ENCODE measurements at places on chromosomes 1 and 21.

DNA sequence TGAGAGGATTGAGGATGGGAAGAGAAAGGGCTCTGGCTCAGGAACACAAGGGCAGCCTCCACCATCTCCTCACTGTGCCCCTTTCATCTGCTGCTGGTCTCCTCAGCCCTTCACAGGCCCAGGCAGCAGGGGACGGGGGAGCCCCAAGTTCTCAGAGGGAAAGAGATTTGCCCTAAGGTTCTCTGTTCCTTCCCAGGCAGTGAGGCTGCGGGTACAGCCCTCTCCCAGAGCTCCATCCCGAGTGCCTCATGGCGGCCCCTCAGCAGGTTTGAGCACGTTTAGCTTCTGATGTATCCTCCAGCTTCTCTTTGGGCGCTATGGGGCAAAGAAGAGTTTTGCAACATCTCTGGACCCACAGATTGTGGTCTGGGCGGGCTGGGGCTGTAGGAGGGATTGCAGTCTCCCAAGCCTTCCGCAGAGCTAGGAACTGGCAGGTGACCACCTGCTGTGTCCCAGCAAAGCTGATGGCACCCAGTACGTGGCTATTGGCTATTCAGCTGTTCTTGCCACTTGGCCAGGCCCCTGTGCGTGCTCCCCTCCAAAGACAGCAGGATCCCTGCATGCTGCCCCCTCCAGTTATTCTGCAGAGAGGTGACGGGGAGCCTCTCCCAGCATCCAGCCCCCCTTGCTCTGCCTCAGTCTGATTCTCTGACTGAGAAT, 10.1 kb downstream of the DISP3 start:
- no peak for DNase-seq

GRCh38 chr21:28356422-28356821, 636.3 kb downstream of the LTN1 start:
- no peak for DNase-seq

- DNase-seq: no peak
Measured at GRCh38 chr1:9242338-9242969, 7.9 kb downstream of the H6PD start.

DNA sequence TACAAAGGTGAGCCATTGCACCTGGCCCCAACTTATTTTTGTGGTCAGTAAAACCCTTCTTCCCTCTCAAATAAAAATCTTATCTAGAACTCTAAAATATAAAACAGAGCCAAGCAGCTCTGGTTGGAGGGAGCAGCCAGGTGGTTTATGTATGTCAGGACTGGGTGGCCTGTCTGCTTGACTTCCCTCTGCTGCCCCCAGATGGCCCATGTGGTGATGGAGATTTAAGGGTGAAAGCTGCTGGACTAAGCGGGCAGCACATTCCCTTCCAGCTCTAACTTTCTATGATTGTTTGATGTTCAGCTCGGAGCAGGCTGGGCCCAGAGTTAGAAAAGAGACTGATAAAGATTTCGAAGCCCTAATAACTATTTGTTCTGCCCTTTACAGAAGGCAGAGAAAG, 11.9 kb upstream of the PAQR6 start:
- no peak for DNase-seq

DNA sequence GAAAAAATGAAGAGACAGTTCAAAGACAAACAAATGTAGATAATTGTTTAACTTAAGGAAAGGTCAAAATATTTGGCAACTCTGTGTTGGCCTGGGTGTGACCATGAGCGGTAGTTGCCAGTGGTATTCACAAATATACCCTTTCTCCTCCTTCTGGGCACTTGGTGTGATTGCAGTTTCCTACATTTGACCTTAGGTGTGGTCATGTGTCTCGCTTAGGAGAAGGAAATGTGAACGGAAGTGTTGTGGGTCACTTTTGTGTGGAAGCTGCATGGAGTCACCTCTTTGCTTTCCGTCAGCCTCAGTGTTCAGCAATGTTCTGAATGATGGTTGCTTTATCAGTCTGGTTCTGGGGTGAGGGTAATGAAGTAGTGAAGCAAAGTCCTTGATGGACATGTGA, 3.4 kb upstream of the PCSK9 start:
- no peak for DNase-seq

DNA sequence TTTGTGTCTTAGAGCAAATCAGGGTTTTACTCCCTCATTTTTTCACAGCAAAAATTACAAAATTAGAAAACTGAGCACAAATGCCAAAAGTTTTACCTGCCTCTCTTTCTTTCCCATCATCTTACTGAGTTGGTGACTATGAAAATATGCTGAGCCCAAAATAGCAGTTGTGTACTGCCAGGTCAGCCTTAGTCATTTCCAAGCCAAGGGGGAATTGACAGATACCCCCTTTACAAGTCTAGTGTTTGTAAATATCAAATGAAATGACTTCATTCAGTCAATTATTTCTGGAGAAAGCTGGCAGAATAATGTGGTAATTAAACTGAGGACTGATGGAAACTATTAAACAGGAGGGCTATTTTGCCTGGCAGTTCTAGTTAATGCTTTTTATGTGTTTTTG, 11.4 kb upstream of the GORAB start:
- DNase-seq: no peak

GRCh38 chr1:218611916-218612585, 266.9 kb downstream of the TGFB2 start:
- DNase-seq: no peak

DNA sequence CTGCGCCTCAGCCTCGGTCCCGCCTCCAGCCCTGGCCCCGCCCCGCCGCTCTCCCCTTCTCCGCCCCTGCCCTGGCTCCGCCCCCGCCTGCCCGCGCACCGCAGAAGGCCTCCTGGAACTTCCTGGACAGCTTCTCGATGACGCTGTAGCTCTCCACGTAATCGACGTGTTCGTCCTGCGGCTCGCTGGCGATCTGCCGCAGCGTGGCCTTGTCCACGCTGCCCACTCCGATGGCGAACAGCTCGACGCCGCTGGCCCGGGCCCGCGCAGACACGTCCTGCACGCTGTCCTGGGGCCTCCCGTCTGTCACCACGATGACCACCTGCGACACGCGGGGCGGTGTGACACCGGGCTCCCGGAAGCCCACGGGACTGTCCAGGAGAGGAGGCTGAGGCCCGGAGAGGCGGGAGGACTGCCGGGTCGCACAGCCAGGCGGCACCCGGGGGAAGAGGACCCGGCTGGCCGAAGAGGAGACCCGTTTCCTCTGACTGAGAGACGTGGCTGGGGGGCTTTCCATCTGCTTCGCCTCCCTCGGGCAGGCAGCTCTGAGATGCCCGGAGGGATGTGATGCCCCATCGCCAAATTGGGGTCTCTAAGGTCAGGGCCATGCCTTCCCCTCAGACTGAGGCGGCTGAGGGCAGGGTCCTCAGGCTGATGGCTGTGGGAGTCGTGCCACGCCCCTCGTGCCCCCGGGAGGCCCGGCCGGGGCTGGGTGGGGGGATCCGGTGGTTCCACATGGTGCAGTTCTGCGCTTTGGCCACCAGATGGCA, 4.6 kb downstream of the MATN1 start:
- DNase-seq: peak; percentile 96

DNA sequence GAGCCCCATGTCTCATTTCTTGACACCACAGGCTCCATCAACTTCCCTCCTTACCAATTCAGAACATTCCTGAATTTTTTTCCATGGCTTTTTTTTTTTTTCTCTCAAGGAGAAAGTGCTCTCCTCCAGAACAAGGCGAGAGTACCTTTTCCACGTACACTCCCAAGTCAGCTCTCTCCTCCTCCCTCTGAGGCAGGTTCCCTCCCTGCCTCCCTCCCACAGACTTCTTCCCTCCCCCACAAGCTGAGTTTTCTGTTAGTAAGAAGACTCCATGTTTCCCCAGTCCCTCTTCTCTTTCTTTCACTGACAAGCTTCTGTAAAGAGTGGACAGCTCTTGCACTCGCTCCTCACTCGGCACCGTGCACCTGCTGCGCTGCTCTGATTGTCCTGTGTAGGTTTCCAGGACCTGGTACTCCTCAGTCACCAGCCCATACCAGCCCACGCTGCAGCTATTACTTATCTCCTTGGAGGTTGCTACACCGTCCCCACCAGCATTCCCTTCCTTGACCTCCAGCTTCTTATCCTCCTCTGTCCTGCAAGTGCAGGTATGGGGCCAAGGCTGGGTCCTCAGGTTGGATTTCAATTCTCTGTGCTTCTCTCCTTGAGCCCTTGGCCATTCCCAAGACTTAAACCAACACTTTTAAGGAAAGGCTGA, 3.8 kb downstream of the TRAF5 start:
- DNase-seq: no peak

GRCh38 chr1:53088616-53089300, 26.7 kb downstream of the PODN start:
- DNase-seq: no peak

DNA sequence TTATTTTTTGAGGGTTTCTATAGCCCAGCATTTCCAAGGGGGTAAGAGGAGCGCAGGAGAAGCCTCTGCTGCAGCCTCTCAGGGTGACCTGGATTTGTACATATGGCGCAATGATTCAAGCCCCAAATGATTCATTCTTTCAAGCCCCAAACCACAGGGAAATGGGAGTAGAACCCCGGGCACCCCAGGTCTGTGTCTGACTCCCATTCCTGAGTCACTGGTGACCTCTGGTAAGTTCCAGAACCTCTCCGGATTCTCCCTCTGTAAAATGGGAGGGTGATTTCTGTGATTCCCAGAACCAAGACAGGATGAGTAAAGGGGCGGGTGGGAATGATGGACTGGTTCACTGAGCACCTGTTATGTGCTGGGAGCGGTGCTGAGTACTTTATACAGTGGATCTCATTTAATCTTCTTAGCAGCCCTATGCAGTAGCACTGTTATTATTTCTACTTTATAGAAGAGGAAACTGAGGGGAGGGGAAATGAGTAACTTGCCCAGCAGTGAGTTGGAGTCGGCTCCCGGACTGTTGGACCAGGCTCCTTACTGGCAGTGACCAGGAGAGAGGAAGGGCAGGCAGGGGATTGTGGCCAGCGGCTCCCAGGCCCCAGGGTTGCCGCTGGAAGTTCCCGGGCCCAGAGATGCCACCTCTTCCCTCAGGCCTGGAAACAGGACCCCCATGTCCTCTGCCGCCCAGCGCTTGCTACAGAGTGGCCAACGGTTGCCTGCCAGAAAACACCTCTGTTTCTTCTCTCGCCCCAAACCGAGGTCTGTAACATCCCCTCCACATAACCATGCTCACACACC, 20.3 kb upstream of the SLC26A9 start:
- no peak for DNase-seq

DNA sequence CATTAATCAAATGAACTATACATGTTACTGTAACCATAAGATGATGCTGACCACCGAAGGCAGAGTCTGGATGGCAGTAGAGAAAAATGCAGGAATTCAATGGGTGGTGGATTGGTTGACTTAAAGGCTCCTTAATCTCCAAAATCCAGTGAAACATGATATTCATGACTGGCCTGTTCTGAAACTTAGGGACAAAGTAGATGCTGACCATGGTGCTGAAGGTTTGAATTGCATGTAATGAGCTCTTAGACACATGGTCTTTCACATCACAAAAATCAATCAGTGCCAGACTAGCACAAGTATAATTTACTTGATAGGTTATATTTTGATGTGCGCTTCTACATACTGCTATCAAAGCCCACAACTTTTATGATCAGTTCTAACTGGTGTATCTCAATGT, 30.9 kb upstream of the NTMT2 start:
- no peak for DNase-seq

GRCh38 chr21:42228709-42229220, 9.8 kb downstream of the ABCG1 start:
- DNase-seq: no peak

DNA sequence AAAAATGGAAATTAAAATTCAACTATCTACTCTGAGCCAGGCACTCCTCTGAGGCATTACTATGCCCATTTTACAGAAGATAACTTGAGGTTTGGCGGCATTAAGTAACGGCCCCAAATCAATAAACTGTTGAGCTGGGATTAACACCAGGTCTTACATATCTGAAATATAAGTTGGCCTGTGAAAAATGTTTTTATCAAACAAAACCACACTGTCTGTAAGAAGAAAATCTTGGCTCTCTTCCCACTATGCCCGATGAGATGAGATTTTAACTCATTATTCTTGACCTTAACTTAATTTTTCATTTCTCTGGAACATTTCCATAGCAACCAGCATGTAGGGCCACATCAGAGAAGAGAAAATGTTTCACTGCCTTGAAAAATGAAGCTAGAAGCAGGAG, 21.8 kb downstream of the RC3H1 start:
- no peak for DNase-seq

GRCh38 chr1:82486969-82487368, 686.2 kb downstream of the ADGRL2 start:
- DNase-seq: no peak

DNA sequence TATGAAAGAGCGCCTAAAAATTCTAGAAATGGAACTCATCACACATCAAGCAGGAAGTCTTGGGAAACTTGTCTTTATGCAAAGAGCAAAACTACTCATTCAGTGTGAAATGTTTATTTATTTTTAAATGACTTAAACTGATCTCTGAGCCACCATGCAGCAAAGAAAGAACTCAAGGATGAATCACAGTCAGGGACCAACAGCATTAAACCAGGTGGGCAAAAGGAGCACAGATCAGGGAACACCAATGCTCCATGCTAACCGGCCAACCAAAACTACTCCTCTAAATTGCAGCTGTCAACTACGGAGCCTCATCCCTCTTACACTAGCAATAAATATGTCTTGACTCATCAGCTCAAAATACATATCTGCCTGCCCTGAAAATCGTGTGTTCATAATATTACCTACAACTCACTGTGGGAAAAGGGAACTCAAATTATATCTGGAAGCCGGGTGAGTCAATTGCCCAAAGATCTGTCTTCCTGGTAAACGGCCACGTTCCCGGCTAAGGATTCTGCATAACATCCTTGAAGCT, 129.2 kb downstream of the PTPN14 start:
- no peak for DNase-seq
